ENCODE measurements at places on chromosomes 5 and 9.

- DNase-seq, result no peak
Observed at GRCh38 chr9:17871213-17871890, 292.5 kb downstream of the SH3GL2 start.

- peak; percentile 68 for DNase-seq
Observed at GRCh38 chr5:57221049-57221568, 47.2 kb downstream of the GPBP1 start.

DNA sequence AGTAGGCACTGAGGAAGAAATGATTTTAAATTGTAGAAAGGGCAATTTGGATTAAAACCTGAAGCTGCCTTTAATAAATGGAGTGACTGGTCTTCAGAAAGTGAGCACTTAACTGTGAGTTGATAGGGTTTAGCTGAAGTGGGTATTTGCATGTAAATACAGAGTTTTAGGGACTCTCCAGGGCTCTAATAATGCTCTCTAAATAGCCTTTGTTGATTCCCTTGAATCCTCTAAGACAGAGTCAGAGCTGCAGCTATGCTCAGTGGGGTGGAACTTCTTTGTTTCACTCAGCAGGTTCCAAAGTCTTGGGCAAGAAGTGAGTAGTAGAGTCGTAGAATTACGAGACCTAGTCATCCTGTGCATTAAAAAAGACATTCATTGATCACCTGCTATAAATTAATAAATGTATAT lies 21.4 kb downstream of the GLRA1 start:
- DNase-seq, result peak; percentile 81

- DNase-seq, result no peak
Observed at GRCh38 chr5:139301808-139302499, 8.4 kb downstream of the MATR3 start.

- no peak for DNase-seq
Observed at GRCh38 chr9:124037790-124038189, 26.2 kb downstream of the LHX2 start.

GRCh38 chr5:95526871-95527270 lies 27.9 kb downstream of the SKIC3 start:
- DNase-seq, result no peak

- DNase-seq, result no peak
Observed at GRCh38 chr5:23042226-23042625, 189.1 kb upstream of the CDH12 start.

GRCh38 chr5:82164176-82164976 lies 113.8 kb downstream of the RPS23 start:
- peak; percentile 82 for DNase-seq

- DNase-seq, result peak; percentile 58
Observed at GRCh38 chr9:124242331-124243194, 15.2 kb upstream of the NEK6 start.
